ENCODE measurements at places on chromosomes 7 and 10.

DNA sequence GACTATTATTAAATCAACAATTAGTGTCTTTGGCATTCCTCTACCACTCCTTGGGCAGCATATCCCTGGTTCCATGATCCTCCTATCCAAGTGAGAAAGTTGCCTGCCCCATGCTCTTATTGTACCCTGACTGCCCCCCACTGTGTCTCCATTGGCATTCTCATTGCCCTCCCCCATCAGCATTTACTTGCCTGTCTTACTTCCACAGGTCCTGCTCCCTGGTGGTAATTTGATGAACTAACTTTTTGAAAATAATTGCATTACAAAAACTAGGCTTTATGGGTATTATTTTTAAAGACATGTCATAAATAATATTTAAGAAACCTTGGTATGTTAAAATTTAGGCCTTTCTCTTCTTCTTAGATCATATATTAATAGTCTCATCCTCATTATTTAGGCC, 346.4 kb downstream of the PCLO start:
- no peak for DNase-seq

DNA sequence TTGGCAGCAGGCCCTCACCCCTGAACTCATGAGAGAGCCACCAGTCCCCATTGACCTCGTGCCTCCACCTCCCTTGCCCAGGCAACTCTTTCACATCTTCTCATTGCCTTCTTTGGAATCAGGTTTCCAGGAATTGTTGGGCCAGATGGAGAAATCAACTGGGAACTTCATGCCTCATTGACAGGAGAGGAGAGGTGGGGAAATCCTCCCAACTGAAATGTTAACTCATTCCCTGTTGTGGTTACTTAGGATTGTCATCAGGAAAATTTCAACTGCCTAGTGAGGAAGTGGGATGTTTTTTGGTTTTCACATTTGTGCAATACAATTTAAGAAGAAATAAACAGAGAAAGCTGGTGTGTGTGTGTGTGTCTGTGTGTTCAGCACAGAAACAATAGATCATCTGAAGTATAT, 106.6 kb upstream of the INHBA start:
- no peak for DNase-seq

DNA sequence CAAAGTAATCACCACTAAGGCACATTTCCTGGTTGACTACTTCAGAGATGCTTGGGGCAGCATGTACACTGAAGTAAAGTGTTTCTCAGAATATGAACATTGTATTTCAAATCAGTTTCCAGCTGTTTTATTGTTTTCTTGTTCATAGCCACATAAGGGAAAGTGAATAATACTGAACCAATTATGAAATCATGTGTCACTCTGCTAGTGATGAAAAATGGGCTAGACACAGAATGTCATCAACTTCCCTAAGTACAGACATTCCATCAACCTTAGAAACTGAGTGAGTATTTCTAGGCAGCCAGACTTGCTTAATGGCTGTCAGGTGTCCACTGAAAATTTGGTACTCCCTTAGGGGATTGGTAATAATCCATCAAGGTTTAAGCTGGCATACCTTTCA, 603.5 kb downstream of the ARL4A start:
- no peak for DNase-seq

GRCh38 chr7:90495241-90495640, 25.8 kb downstream of the PTTG1IP2 start:
- no peak for DNase-seq

DNA sequence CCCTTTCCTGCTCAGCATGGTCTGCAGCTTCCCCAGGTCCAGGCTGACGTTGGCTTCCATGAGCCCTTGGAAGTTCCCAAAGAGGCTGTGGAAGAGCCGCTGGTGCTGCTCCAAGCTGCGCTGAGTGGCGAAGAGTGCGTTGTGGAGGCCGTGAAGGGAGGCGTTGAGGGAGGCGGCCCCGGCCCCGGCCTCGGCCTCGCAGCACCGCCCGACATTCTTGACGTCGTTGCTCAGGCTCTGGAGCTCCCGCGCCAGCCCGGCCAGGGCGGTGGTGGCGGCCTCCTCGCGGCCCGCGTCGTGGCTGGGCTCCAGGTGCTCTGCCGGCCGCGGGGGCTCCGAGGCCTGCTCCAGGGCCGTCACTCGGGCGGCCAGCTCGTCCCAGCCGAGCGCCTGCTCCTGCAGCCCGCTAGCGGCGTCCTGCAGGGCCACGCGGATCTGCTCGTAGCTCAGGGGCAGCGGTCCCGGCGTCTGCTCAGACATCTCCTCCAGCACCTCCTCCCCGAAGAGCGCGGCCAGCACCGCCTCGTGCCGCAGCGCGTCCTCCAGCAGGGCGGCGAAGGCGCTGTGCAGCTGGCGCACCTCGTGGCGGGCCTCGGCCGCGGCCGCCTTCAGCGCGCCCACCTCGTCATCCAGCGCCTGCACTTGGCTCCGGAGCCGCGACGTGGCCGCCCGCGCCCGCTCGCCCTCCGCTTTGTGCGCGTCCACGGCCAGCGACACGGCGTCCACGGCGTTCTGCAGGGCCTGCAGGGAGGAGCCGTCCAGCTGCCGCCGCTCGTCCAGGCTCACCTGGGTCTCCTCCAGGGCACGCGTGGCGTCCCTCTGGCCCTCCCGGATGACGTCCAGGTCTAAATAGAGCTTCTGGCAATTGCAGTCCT, 14.7 kb downstream of the MMRN2 start:
- no peak for DNase-seq

- no peak for DNase-seq
Observed at GRCh38 chr7:17406738-17407137, 108.3 kb downstream of the AHR start.

- DNase-seq, result no peak
Observed at GRCh38 chr7:98569691-98570337, 47.3 kb upstream of the NPTX2 start.

DNA sequence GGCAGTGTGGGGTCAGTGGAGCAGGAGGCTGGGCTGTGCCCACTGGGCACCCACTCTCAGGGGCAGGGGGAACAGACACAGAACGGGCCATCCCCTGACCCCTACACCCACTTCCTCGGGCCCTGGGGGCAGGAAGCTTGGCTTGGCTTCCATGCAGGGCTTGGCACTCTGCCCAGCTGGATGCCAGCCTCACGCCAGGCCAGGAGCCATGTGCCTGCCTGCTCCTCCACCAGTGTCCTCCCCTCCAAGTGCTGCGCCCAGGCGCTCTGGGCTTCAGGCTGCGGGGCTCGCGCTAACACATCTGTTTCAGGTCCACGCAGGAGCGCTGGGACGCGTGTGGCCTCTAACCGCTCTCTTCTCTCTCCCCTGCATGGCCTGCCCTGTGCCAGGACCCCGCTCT, 12.7 kb downstream of the LDB3 start:
- DNase-seq, result no peak

DNA sequence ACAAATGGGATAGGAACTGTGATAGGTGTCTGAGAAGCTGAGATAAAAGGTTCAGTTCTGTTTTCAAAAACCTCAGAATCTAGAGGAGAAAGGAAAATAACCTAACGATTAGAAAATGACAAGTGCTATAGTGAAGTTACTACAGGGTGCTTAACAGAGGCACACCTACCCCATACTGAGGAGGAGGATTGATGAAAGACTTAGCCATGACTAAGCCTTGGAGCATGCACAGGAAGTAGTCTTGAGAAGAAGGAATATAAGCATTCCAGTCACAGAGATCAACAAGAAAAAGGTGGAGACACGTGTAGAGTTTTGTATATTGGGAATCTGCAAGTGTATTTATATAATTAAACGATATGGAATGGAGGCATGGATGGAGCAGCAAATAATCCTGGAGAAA, 1225.5 kb upstream of the CELF2 start:
- no peak for DNase-seq

GRCh38 chr7:154720016-154720415, 282.9 kb downstream of the PAXIP1 start:
- no peak for DNase-seq

GRCh38 chr10:74255214-74255613, 104.2 kb downstream of the ADK start:
- DNase-seq, result no peak

- DNase-seq, result peak; percentile 69
Observed at GRCh38 chr7:105876091-105876963, at the start of gene ATXN7L1. TSS of gene ATXN7L1 (minus strand) at chr7:105876599. CDS start at chr7:105876558, 41 bp downstream.

- DNase-seq, result no peak
Observed at GRCh38 chr7:98365863-98366561, 34.9 kb downstream of the BAIAP2L1 start.

- DNase-seq, result no peak
Observed at GRCh38 chr7:89023877-89024276, 228.3 kb upstream of the TEX47 start.

Measured in stimulated activated CD8-positive, alpha-beta memory T cell treated with anti-CD3 and anti-CD28 coated beads, Interleukin-4, amount 100 ng/mL, for 1 hour (primary cell).